Fibroblast of skin of left biceps (primary cell): ENCODE measurements at places on chromosomes 13 and 19.

- no peak for DNase-seq
Measured at GRCh38 chr13:73057284-73058063, 1.3 kb upstream of the KLF5 start.

DNA sequence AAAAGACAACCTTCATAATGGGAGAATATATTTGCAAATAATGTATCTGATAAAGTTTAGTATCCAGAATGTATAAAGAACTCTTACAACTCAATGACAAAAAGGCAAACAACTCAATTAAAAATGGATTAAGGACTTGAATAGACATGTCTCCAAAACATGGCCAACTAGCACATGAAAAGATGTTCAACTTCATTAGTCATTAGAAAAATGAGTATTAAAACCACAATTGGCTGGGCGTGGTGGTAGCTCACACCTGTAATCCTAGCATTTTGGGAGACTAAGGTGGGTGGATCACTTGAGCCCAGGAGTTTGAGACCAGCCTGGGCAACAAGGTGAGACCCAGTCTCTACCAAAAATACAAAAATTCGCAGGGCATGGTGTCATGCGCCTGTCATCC is 18.8 kb upstream of the ZMYM5 start:
- no peak for DNase-seq

DNA sequence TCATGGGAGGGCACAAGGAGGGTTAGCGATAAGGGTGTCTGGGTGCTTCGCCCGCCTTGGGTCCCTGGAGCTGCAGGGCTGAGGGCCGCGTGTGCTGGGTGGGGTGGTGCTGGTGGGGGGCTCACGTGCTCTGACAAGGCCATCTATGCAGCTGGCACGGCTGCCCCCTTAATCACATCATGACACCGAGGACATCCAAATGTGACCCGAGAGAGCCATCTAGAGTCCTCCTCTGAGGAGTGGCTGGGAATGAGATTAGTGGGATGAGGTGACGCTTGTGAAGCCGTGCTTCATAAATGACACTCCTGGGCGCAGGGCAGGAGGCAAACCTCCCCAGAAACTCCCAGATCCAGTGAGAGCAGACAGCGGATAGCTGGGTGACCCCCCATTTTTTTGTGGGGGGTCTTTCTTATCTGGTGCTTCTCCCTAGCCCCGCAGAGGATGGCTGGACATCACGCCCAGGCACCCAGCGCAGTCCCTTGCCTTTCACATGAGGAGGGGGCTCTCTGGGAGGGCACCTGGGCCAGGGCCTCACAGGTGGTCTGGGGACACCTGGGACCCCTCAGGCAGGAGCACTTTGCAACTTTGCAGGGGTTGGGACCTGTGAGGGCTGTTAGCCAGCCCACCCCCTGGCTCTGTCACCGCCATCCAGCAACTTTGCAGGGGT is 6.6 kb downstream of the FZR1 start:
- no peak for DNase-seq

- no peak for DNase-seq
Measured at GRCh38 chr13:38943231-38943630, 47.4 kb downstream of the STOML3 start.

- no peak for DNase-seq
Measured at GRCh38 chr19:4521170-4521887, 3.0 kb upstream of the PLIN4 start.

DNA sequence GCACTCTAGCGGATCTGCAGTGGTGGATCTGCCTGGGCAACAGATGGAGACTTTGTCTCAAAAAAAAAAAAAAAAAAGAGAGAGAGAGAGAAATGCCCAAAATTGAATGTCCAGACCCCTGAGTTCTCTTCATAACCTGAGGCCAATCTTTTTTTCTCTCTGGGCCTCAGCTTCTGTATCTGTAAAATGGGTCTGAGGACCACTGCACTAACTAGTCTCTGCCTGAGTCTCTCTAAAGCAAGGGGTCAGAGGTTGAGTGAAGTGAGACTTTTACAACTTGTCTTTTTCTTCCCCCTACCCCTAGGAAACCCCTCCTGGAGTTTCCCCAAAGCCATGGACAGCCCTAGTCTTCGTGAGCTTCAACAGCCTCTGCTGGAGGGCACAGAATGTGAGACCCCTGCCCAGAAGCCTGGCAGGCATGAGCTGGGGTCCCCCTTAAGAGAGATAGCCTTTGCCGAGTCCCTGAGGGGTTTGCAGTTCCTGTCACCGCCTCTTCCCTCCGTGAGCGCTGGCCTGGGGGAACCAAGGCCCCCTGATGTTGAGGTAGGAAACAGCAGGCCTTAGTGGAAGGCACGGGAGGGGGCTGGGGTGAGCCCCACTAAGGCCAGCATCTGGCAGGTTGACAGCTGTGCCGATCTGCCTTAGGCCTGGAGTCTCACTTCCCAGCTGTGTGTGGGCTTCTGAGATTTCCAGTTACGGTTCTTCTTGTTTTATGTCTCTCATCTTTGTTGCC is 1.8 kb downstream of the TMEM91 start:
- no peak for DNase-seq

GRCh38 chr13:27578121-27579030 is 42.0 kb downstream of the LNX2 start:
- DNase-seq = no peak

GRCh38 chr19:732148-733069 is 18.5 kb upstream of the MISP start:
- DNase-seq = no peak

GRCh38 chr19:48568345-48568886 is 16.4 kb downstream of the SULT2B1 start:
- no peak for DNase-seq

DNA sequence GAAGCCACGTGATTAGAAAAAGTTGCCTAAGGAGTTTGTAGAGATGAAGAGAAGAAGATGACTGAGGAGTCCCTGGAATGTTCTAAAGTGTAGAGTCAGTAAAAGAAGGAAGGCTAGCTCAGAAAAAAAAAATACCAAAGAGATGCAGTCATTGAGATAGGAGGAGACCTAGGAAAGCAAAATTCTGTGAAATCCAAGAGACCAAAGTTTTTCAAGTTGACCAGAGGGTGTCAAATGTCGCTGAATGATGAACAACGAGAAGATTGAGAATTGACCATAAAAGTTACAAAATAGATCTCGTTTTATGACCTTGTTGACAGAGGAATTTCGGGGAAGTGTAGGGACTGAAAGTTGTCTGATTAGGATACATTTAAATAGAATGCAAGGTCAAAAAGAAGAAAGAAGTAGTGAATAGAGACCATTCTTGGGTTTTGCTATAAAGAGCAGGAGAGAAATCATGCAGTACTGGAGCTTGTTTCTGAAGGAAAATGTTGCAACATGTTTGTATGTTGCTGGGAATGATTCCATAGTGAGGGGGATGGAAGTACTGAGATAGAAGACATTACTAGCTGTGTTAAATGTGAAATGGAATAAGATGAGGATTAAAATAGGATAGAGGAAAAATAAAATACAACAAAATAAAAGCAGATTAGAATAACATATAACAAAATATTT is 30.2 kb upstream of the HTR2A start:
- DNase-seq = peak; percentile 15

- peak; percentile 56 for DNase-seq
Measured at GRCh38 chr13:48600374-48601364, 53.1 kb upstream of the CYSLTR2 start.

DNA sequence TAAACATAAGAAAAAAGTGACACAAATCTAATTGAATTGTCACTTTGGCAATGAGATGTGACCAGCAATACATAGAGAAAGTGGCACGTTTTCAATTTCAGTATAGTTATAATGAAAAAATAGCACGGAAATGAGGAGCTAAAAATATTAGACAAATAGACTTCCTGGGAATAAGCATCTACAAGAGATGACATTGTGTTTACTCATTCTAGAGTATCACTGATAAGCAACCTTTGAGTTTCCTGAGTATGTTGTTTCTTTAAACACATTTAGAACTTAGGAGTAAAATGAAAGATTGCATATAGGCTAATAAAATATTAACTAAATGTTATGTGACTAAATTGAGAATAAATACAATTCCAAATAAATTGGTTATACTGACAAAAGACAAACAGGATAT is 207.1 kb upstream of the SLITRK6 start:
- DNase-seq = no peak

DNA sequence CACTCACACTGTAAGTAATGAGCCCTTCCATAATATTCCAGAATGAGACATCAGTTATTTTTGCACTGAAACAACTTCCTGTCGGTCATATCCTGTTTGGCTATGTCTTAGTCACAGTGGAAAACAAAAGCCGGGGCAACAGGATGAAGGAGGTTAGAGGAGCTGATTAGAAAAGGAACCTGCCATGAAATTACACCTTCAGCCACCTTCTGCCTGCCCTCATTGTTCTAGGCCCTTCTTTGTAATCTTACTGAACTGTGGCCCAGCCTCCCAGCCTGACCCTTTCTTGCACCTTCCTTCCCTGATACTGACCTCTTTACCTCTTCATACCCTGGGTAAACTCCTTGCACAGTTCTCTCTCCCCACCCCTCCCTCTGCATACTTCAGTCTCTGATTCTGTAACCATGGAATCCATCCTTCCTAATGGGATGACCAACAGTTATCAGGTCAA is 67.3 kb downstream of the DOCK9 start:
- no peak for DNase-seq

GRCh38 chr13:20801707-20802106 is 27.9 kb upstream of the EEF1AKMT1 start:
- DNase-seq = no peak

DNA sequence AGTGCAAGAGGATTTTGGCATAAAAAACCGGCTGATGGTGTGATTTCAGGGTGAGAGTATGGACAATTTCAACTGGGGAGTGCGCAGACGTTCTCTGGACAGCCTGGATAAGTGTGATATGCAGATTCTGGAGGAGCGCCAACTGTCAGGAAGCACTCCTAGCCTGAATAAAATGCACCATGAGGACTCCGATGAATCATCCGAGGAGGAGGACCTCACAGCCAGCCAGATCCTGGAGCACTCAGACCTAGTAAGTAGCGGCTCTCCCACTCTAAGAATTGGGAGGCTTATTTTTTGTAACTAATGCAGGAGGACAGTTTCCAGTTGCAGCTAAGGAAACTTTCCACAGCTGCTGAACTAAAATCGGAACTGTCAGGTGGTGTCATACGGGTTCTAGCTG is 53.6 kb downstream of the ZAR1L start:
- peak; percentile 46 for DNase-seq

DNA sequence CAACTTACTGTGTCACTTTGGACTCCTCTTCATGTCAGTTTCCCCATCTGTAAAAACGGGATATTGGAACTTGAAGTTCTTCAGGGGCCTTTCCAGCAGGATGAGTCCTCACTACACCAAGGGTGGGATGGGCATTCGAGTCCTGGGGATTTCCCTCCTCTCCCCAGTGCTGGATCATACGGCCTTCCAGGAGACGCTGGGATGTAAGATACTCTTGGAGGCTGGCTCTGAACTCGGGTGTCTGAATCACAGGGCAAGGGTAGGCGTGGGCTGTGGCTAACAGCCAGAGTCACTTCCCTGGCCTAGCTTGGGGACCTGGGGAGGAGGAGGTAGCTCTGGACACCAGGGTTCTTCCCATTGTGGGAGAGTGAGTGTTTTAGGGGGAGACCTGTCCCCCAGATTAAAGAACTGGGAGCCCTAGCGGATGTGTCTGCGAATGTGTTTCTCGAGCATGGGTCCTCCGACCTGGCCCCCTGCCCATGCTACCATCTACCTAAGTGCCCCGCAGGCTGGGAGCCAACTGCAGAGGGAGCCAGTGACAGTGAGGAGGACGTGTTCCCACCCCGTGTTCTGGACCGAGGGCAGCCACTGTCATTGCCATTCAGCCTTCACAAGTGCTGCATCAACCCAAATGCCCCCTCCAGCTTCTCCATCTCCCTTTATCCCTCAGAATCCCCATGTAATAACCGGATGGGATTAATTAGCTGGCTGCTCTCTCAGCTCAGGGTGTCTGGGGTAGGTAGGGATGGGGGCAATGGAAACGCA is 2.4 kb upstream of the CYTH2 start:
- DNase-seq = no peak

- no peak for DNase-seq
Measured at GRCh38 chr13:101846701-101847100, 394.2 kb downstream of the ITGBL1 start.
